ENCODE measurements at places on chromosomes 12 and 14. TPM values are rescaled to one million over a fixed set of nuclear protein-coding genes. Genes with fewer than 3 reads are reported as not detected.

DNA sequence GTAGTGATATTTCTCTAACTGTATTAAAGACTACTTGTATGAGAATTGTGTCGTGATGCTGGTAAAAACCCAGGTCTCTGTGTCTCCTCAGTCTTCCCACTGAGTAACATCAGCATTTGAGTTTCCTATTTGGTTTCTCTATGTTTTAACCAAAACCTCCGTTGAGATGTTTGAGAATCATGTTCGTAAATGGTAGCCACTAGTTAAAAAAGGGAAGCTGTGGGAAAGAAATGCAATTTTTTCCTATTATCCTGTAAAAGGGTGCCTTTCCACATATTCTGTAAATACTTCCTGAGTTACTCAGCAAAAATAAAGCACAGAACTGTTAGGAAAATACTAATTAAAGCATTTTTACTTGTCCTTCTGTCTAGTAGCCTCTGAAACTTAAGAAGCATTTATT lies 7.0 kb downstream of the CLEC1B start:
- no peak for DNase-seq

GRCh38 chr14:24774187-24774915 lies 140.4 kb upstream of the GZMB start:
- no peak for DNase-seq

GRCh38 chr12:93614917-93615596 lies 42.6 kb downstream of the SOCS2 start:
- DNase-seq = no peak

Gene RTL1
- 0.01 TPM for polyA plus RNA-seq

All from psoas muscle (tissue), 8 donors.